NCI-H345 (cell line): ENCODE measurements at places on chromosomes 7 and 10.

- DNase-seq: no peak
These were observed 37.9 kb upstream of the CNPY1 start for GRCh38 chr7:155584261-155584660.

GRCh38 chr7:78134256-78134655 lies 335.7 kb downstream of the PHTF2 start:
- peak; percentile 26 for DNase-seq

DNA sequence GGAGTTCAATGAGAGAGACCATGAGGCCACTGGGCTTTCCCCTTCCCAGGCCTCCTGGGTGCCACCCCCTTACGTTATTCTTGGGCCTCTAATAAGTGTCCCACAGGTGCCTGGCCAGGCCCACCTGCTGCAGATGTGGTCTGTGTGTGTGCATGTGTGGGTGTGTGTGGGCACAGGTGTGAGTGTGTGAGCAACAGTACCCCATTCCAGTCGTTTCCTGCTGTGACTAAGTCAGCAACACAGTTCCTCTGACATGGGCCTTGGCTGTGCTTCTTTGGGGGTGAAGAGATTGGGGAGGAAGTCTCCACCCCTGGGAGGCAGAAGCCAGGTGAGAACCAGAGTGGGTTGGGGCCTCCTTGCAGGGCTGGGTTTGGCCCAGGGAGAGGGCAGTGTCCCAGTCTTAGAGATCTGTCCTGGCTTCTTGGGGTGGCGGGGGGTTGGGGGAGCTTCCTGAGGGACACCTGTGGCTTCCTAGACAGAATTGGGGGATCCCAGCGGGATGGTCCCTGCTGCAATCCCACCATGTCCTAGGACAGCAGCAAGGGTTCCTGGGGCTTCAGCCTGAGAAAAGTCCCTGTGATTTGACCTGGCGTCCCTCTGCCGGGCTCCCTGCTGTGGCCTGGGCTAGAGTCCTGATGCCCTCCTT lies 4.1 kb upstream of the PILRB start:
- no peak for DNase-seq

- DNase-seq: peak; percentile 31
These were observed 18.2 kb upstream of the PRKAG2 start for GRCh38 chr7:151895008-151895630.

DNA sequence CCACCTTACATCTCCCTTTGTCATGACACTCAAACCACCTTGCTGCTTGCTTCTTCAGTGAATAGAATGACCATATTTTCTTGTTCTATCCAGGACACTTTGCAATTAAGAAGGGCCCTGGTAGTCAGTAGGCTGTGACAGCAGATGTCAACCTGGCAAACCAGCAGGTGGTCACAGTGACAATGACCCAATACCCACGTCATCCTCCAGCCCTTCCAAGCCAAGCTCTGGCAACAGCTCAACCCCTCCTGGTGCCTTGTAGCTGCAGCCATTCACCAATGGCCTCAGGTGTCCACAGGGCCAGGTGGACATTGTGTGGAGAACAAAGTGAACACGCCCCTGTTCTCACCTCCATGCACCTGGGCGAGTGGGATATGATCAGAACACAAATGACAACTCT lies 87.6 kb upstream of the MACROH2A2 start:
- DNase-seq: no peak

GRCh38 chr10:17609523-17610079 lies 7.6 kb downstream of the HACD1 start:
- no peak for DNase-seq

GRCh38 chr10:124213899-124214510 lies 120.6 kb upstream of the CHST15 start:
- DNase-seq: no peak

- DNase-seq: no peak
These were observed 63.5 kb downstream of the LHPP start for GRCh38 chr10:124524991-124525653.
